ENCODE measurements at places on chromosomes 3 and 15.

DNA sequence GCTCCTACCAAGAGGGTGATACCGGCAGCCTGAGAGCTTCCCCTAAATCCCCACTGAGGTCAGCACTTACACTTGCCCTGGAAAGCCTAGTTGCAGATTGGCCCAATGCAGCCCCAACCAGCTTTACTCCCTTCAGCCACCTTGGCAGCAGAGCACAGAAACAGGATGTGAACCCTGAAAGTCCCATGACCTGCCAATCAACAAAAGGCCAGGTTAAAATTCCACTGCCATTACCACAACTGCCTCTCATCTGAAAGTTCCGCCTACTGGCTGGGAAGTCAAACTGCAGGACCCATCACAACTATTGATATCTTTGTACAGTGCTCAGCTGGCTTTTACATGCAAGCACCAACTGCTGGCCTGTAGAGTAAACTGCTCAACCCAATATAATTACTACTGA is 156.2 kb downstream of the ZMAT3 start:
- DNase-seq: no peak

- DNase-seq: peak; percentile 53
Observed at GRCh38 chr3:131361464-131362421, 19.8 kb upstream of the NUDT16 start.

DNA sequence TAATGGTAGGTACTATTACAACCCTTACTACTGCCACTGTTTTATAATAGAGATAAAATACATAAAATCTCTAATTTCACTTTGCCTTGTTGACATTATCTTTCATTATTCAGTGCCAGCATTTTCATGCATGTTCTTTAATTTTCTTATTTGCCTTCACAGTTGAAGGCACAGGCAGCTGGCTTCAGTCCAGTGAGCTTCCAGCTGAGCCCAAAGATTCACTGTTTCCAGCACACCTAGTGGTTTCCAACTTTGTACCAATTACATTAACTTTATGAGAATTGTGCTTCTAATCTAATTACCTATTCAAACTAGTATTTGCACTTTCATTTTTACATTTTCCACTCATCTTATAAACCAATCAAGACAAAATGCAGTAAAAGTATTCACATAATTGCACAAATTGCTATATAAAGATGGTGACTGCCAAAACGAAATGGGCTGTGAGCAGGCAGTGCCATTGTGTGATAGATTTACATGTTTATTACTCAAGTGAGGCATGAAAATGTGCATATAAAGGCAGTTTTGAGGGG is 228.3 kb downstream of the MFSD1 start:
- DNase-seq: no peak

- DNase-seq: peak; percentile 53
Observed at GRCh38 chr3:123658118-123658851, 73.4 kb upstream of the HACD2 start.

- no peak for DNase-seq
Observed at GRCh38 chr3:187367561-187368103, 553 bp upstream of the RTP4 start.

DNA sequence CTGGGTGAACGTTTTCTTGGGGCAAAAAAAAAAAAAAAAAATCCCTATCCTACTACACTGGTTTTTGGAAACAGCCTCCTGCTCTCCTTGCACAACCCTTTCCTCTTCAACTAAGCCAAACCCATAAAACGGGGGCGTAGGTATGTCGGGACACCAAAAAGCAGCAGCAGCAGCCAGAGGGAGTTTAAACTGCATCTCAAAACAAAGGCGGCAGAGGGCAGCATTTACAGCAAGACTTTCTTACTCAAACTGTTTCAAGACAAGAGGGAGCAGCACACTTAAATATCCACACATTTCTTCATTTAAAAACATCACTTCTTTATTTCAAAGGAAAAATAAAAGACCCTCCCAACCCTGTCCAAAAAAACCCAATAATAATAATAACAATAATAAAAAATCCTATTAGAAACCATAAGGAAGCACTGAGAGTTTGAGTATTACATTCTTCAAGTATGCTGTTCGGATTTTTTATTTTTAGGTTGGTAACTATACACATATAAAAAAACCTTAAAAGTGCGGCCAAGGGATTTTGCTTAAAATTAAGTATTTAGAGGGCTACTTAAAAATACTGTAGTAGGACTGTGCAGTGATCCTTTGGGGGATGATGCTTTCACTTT is 43.9 kb upstream of the PLXND1 start:
- peak; percentile 87 for DNase-seq

- DNase-seq: no peak
Observed at GRCh38 chr3:62574266-62574898, 201.0 kb upstream of the FEZF2 start.

GRCh38 chr3:66033241-66034138 is 5.2 kb downstream of the MAGI1 start:
- peak; percentile 56 for DNase-seq

- no peak for DNase-seq
Observed at GRCh38 chr3:13879946-13880810, at the start of gene WNT7A. TSS of gene WNT7A (minus strand) at chr3:13880071. CDS start at chr3:13879816, 255 bp downstream.

- peak; percentile 66 for DNase-seq
Observed at GRCh38 chr3:12371525-12372140, 82.8 kb downstream of the PPARG start.

- no peak for DNase-seq
Observed at GRCh38 chr3:55622733-55623132, 135.6 kb upstream of the WNT5A start.

GRCh38 chr3:100029689-100030088 is 84.6 kb downstream of the FILIP1L start:
- DNase-seq: no peak

GRCh38 chr15:79973456-79974195 is 2.6 kb upstream of the BCL2A1 start:
- no peak for DNase-seq
